ENCODE measurements at places on chromosomes 12 and 14.

GRCh38 chr14:33668066-33668465 lies 282.8 kb downstream of the EGLN3 start:
- DNase-seq = no peak

GRCh38 chr14:100791348-100791735 lies 34.6 kb upstream of the MEG3 start:
- no peak for DNase-seq

GRCh38 chr12:2309647-2310046 lies 256.9 kb downstream of the CACNA1C start:
- DNase-seq = no peak

GRCh38 chr14:87896393-87897380 lies 96.3 kb downstream of the GALC start:
- DNase-seq = no peak

DNA sequence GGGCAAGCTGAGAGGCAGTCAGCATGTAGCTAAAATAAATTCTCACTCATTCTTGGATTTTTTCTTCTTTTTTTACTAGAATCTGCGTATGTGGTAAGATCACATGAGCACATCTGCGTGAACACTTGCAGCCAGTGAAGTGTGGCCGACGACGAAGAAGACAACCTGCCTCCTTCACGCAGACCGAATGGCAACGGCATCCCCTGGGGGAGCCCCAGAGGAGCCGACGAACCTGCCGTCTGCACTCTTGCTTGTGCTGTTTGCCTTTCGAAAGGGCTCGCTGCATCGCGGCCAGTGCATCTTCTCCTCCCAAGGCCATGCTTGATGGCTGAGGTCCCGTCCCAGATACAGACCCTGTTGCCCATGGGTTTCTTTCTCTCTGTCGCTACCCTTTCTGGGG lies 113.8 kb downstream of the KCNK10 start:
- DNase-seq = no peak

GRCh38 chr12:98780261-98780660 lies 135.2 kb downstream of the APAF1 start:
- DNase-seq = no peak

DNA sequence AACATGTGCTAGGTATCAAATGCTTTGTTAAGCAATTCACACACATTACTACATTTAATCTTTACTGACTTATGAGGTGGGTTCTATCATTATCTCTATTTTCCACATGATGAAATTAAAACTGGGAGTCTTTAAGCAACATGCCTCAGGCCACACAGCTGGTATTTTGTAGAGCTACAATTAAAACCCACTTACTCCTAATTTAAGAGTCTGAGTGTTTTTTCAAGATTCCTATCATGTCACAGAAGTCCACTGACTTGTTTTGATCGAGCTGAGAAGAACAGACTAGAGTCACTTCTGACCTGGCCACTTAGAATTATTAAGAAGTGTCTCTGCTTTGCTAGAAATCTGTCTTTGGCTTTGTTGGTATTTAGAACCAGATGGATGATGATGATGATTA lies 670.7 kb downstream of the NRXN3 start:
- no peak for DNase-seq

DNA sequence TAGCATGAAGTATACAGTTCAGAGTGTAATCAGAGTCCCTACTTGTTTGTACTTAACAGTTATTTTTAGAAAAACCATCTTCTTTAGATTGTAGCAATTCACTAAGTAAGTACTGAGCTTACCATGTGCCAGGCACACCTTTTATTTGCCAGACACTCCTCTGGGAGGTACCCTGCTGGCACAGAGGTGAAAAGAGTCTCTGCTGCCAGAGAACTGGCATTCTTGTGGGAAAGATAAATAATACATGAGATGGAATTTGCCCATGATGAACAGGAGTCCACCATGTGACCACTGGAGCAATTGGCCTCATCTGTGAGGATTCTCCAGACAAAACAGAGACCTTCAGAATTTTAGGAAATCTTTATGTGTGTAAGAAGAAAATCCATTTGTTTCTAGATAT lies 199.3 kb upstream of the SLC16A7 start:
- DNase-seq = no peak

DNA sequence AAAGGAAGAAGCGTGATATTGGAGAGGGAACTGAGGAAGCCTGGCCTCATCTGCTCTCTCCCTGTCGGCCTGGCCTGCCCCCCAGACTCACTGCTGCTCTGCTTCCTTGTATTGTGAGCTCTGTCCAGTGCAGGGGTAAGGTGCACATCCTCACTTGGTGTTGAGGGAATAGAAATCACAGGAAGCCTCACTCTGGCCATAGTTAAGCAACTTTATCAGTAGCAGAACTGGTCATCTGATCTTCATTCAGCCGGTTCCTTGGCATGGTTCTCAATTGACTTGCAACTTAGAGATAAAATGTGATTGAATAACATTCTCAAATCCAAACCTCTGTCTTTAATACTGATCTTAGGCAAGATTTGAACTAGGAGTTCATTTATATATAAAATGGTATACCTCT lies 11.5 kb upstream of the CCDC175 start:
- no peak for DNase-seq

DNA sequence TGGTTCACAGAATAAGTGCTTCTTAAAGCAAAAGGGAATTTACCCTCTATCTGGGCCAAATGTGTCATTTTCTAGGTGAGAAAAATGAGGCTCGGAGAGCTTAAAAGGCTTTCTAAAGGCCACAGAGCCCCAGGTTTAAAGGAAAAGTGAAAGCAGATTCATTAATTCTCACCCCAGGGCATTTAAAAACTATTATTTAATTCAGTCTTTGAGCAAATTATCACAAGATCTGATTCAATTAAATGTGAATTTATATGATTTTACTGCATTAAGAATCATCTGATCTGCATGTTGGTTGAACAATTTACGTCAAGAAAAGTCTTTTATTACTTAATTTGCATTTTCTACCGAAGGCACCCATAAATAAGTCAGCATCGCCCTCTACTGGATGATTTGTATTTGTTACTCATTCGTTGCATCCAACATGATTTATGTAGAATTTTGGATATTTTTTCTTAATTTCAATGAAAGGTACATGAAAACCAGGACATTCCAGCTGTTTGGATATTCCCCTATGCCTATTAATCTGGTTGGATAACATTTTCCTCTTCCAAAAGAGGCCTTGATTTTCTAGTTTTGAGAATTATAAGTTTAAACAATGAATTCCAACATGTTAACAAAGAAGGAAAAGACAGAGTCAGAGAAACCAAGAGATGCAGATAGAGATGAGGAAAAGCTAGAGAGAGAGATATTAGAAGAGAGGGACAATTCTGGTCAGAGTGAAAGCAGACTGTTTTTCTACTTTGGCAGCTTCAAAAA lies 19.1 kb upstream of the DHRS7 start:
- DNase-seq = no peak

DNA sequence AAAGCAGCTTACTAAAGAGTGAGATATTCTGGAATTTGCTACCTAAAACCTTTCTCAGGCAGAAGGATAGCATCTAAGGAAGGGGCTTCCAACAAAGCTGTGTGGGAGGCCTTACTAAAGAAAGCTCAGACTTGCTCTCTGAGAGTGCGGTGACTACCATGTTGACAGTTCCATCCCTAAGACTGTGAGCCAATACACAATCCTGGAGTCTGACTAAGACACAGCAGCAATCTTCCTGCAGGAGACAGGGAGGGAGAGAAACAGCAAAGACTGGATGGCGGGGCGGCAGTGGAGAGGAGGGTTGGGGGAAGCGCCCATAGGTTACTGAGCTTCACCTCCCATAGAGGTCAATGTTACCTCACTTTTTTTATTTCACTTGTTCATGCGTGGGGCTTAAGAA lies 70.9 kb downstream of the KITLG start:
- DNase-seq = peak; percentile 16

GRCh38 chr14:95998656-95999055 lies 40.5 kb upstream of the C14orf132 start:
- DNase-seq = peak; percentile 21

DNA sequence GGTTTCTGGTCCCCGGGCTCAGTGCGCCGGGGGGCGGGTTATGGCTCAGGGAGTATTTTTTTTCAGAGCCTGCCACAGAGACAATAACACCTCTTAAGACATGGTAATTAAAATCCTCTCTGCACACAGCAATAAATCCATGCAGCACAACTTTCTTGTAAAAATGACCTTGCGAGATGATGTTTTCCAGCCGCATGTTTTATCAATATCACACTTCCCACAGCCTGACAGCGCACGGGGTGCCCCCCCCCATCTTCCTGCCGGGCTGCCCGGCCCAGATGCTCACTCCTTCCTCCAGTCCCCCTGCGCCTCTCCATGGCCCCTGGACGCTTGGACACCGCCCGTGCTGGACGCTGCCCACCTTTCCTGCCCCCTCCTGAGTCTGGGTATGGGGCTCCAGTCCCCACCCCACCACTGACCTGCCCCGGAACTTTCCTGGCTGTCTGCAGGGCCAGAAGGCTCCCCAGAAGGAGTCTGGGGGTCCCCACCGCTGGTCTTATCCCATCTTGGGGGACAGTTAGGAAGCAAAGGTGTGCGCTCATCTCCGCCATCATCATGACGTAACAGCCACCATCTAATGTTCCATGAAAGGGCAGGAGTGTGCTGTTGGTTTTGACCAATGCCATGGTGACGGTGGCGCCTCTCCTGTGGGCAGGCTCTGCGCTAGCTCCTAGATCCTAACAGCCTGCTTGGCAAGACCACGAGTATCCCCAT lies 182.9 kb downstream of the KIF26A start:
- no peak for DNase-seq

DNA sequence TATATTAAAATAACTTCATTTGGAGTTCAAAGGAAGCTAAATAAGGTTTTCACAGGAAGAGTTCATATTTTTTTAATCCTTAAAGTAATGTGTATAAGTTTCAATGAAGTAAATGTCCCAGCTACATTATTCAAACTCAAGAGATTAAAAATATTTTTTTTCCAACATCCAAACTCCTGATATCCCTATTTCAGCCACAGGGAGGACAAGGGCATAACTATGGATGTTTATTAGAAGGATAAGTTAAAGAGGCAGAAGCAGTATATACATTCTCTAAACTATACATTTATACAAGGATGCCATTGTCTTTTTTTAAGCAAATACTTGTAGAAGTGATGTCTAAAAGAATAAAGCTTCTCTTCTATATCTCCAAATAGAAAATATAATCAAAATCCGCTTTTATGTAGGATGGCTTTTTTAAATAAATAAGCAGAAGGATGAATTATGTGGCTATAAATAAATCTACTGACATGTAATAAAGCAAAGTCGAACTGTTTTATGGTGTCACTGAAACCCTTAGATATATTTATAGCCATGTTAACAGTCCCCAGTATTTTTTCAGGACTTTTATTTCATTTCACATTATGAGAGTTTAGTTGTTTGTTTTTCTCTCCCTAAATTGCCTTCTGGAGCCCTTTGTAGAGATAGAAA lies 936.5 kb downstream of the DIO2 start:
- no peak for DNase-seq

DNA sequence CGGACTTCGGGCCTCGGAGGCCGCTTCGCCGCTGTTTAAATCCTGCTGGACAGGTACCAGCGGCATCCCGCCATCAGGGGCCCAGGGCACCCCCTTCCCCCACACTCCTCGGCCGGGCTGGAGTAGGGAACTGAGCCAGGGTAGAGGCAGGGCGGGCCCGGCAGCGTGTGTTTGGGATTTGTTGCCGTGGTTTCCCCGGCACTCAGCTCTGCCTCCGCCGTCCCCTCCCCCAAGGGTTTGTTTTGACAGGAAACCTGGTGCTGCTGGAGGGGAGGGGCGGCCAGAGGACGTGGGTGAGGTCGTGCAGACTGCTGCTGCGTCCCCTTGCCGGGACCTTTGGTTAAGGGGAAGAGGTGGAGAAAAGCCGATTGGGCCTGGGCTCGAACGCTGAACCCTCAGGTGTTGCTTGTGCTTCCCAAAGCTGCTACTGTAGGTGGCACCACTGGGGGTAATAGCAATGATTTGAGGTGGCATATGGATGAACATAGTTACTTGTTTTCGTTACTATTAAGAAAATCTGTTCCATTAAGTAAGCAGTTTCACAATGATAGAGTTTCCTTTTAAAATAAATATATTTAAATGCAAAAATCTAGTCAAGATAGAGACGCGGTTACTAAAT lies 778 bp downstream of the TCP11L2 start:
- DNase-seq = peak; percentile 79

GRCh38 chr14:35240231-35240630 lies 52.0 kb upstream of the PSMA6 start:
- no peak for DNase-seq

DNA sequence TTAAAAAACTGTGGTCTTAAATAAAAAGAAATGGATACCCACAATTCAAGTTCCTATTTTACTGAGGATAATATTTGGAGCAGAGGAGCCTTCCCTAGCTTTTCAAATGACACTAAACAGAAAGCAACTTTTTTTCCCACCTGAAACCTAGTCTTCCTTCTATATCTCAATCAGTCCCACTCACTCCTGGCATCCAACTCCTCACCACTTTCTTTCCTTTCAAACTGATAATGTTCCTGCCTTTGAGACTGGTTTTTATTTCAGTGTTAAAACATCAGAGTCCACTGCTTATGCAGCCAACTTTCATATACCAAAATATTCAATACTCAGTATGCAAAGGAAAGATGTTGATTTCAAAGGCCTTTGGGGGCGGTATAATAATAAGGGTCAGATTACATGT lies 225.6 kb downstream of the GXYLT1 start:
- DNase-seq = no peak

DNA sequence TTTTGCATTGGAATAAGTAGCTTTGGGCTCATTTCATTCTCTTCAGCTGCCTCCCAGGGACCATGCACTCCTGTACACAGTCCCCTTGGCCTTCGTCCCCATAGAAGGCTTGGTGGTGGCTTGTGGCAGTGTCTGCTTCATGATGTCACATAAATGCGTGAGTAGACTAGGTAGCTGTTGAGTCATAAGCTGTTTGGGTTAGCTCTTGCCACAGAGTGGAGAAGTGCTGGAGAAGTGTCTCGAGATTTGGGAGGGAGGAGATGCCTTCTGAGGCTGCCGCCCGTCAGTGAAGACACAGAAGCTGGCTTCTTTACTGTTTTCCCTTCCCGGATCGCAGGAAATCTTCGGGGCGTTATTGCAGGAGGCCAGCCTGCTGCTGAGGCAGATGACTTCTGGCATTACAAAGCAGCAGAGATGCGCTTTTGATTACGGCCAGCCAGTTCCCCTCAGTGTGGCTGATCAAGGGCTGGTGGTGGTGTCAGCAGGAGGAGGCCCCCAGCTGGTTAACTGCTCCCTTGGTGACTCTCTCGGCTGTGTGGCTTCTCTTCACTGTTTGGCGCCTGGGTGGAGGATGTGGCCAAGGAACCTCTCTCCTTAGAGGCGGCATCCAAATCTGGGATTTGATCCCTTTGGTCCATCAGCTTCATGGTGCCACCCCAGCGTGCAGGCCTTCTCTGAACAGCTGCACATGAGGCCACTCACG lies 67.6 kb downstream of the AACS start:
- no peak for DNase-seq
